ENCODE measurements at places on chromosomes 13 and 19. TPM values are rescaled to one million over a fixed set of nuclear protein-coding genes. Genes with fewer than 3 reads are reported as not detected.

The GZMM gene
- not detected for total RNA-seq

DNA sequence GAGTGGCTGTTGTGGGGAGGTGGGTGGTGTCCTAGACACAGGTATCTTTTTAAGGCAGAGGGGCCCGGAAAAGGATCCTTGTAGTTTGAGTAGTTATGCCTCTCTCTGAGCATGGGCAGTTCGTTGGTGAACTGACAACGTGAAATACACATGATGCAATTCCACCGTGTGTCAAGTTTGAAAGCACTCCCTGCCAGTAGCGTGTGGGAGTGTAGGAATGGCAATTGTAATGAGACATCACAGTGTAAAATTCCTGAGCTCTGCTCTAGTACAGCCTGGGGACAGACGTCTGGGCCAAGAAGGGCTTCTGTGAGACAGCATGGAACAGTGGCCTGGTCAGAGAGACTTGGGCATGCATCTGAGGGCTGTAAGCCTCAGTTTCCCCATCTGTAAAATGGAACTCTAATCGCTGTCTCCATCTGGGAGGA is 10.4 kb upstream of the ASF1B start:
- DNase-seq: no peak

DNA sequence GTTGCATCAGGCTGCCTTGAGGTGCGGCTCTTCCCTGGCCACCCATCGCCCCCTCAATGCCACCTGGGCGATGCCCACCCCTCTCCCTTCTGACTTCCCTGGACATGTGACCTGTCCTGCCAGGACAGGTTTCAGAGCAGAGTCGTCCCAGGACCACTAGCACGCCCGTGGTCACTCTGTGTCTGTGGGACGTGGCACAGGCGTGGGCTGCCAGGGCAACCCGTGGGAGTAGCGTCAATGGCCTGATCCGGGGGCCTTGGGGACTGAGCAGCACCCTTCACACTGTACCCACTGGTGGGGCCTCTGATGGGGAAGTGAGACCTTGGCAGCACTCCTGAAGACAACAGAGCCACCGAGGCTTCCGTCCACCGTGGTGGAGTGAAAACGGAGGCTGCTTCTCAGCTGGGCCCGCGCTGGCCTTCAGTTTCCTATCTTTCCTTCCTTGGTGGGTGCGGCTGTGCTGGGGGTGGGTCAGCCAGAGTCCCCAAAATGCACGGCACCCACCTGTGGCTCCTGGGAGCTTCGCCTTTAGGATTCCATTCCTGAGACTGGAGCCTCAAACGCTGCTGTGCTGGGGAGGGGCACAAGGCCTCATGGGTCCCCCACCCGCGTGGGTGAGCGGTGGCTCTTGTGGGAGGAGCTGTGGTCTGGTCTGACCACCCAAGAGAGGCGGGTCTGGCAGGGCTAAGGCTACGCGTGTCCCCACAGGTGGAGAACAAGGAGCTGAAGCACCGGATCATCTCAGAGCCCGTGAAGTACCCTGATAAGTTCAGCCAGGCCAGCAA is 26.7 kb upstream of the TMEM255B start:
- DNase-seq: no peak

DNA sequence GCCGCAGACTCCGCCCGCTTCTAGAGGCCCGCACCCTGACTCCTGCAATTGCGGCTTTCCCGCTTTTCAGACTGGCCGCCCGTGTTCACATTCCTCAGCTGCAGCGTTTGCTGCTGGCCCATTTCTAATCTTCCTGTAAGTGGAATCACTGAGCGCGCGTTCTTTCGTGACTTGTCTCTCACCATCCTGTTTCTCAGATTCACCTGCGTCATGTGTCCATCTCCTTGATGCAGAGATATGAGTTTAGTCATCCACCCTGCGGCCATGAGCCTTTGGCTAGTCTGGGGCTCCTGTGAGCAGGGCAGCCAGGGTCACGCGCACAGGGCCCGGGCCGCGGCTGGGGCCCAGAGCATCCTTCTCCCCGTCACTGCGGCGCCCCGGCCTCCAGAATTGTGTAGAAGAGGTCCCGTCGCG is 110.0 kb downstream of the CRYL1 start:
- no peak for DNase-seq

GRCh38 chr19:54380897-54381296 is 16.2 kb upstream of the LAIR1 start:
- no peak for DNase-seq

All from Karpas-422 (cell line).